C1 segment of cervical spinal cord (tissue), 14 donors: ENCODE measurements at places on chromosomes 11 and 22.

- DNase-seq: no peak
Measured at GRCh38 chr22:37301144-37301830, 19.0 kb downstream of the CYTH4 start.

DNA sequence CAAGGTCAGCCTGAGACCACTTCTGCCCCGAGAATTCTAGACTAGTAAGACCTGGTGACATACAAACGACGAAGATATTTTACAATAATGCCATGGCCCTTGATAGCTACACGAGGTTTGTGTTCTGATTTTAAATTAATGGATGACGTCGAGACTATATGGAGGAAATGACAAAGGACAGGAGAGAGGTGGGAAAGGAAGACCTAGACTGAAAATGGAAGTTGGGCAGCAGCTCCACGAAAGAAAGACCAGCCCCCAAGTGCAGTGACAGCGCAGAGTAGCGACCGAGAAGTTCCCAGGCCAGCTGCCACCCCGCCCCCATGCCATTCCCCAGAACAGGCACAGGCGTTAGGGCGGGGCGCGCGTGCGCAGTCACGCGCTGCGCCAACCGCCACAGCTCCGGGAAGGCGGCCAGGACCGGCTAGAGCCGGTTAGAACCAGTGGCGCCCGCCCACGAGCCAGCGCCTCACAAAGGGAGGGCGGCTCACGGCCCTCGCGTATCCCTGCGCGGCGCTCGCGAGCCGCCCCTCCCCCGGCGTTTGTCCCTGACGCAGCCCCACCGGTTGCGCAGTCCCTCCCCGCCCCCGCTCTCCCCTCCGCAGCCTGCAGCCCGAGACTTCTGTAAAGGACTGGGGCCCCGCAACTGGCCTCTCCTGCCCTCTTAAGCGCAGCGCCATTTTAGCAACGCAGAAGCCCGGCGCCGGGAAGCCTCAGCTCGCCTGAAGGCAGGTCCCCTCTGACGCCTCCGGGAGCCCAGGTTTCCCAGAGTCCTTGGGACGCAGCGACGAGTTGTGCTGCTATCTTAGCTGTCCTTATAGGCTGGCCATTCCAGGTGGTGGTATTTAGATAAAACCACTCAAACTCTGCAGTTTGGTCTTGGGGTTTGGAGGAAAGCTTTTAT lies 1.5 kb upstream of the MALAT1 start:
- peak; percentile 100 for DNase-seq

GRCh38 chr22:49211176-49211575 lies 616.5 kb downstream of the BRD1 start:
- no peak for DNase-seq

DNA sequence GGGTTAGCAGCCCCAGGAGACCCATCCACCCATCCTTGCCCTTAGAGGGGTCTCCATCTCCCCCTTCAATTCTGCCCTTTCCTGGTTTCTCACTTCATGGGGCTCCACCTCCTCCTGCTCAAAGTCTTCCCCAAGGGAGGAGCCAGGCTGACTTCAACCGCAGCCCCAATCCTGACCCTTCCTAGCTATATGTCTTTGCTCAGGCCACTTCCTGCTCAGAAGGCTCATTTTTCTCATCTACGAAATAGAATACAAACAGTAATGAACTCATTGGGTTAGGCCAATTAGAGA lies 24.5 kb downstream of the POU2AF1 start:
- no peak for DNase-seq

DNA sequence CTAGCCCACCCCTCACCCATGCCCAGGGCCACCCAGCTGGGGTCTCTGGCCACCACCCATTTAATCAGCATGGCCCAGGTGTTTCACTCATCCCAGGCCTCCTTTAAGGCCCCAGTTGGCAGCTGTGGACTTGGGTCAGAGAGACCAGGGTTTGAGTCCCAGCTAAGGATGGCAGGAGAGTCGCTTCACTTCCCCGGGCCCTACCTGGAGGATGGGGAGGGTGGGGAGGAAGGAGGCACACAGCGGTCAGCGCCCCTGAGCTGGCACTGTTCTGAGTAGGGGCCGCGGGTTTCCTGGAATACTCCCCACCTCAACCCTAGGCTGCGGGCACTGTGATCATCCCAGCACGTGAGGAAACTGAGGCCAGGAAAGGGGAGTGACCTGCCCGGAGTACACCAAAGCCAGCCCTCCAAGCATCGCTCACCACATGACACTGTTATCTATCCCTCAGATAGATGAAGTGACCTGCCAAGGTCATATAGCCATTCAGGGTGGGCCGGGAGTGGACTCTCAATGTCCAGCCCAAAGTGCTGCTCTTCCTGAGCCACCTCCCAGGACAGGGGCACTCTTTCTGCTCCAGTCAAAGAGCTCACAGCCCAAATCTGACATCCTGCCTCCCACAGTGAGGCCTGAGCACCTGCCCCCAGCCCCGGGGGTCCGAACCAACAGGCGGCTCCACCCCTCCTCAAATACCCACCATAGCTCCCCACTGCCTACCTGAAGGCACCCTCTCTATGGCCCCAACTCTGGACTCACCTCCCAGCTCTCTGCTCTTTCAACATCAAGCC lies 3.4 kb upstream of the ATP5MGL start:
- DNase-seq: no peak

DNA sequence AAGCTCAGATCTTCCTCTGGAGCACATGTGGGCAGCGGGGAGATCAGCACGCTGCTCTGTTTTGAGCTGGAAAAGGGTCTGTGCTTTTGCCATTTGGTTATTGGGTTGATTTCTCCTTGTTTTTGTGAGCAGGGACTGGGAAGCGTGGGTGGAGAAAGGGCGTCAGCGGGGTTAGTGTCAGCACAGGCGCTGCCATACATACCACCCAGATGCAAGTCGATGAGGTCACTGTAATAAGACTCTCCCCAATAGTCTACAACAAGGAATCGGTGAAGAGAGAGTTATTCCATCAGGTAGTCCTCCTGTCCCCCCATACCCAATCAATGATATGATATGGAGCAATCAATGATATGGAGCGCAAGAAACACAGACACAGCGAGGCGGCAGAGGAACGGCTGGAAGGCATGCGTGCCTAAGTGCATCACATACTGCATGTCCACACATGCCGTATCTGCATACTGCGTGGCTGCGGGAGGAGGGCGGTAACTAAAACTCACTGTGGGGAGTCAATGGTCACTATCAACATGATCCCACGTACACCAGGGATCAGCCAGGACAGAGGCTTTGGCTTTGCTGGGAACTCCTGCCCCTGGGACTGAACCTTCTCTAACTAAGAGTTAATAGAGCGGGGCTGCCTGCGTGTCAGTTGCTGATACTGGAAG lies 29.5 kb upstream of the BID start:
- no peak for DNase-seq

DNA sequence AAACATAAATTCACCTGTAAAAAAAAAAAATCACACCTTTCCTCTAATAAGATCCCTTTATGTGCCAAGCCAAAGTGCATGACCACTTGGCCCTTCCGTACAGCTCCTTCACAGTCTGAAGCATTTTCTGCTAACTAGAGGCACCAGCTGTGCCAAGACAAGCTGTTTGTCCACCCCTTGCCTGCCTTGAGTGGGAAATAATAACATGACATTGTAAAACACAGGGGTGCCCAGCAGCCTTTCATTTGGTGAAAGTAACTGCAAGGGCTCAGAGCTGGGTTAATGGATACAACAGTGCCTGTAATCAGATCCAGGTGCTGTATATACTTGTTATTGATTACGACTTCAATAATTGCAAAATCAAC lies 59.2 kb downstream of the DDIAS start:
- DNase-seq: no peak

GRCh38 chr11:112801817-112802088 lies 159.5 kb upstream of the NCAM1 start:
- DNase-seq: no peak

DNA sequence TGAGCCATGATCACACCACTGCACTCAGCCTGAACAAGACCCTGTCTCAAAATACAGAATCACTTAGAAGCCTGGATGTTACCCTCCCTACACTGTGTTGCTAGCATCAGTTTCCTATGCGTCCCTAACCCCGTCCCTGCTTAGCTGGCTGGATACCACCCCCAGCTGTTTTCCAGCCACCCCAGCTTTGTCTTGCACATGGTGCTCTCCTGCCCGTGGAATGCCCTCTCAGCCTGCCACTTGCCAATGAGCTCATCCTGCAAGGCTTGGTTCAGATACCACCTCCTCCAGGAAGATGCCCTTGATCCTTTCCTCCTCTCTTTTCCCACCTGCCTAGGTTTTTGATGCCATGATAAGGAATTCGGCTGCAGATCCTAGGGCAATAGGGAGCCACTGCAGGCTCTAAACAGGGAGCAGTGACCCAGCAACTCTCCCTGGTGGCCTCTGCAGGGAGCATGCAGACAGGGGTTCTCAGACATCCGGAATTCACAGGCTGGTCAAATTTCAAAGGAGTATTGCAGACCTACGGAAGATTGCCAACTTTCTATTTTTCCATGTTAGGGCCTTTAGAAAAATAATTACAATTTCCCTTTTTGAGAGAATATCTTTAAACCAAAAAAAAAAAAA lies 52.7 kb upstream of the WNT7B start:
- DNase-seq: no peak

GRCh38 chr11:36035454-36035853 lies 91.6 kb downstream of the LDLRAD3 start:
- no peak for DNase-seq

DNA sequence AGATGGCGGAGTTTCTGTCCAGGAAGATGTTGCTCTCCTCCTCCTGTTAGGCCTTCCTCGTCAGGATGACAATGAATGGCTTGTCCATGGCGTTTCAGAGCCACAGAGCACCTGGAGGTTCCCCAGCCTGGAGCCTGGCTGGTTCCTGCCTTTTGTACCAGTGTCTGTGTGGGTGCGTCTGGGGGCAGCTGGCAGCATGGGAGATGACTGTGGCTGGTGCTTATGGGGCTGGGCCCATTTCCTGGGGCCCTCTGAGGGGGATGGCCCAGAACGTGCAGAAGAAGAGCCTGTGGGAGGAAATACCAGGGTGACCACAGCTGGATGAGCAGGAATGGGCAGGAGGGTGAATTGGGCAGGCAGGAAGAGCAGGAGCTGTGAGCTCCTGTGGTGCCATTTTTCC lies 6.7 kb downstream of the SLC37A2 start:
- no peak for DNase-seq

- DNase-seq: no peak
Measured at GRCh38 chr22:25898707-25899365, 156.8 kb downstream of the MYO18B start.

DNA sequence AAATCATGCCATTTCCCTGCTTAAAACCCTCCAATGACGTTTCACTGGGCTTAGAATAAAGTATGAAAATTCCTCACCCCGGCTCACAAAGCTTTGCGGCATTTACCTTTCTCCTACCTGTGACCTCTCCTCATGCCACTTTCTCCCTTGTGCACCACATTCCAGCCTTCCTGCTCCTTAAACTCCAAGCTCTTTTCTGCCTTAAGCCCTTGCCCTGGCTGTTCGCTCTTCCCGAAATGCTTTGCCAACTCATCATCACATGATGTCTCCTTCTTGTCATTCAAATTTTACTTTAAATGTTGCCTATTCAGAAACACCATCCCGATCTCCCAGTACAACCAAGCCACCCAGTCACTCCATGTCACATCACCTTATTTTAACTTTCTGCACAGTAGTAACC lies 2.0 kb downstream of the PLEKHA7 start:
- no peak for DNase-seq

- DNase-seq: no peak
Measured at GRCh38 chr11:75514596-75514995, 11.1 kb downstream of the GDPD5 start.

DNA sequence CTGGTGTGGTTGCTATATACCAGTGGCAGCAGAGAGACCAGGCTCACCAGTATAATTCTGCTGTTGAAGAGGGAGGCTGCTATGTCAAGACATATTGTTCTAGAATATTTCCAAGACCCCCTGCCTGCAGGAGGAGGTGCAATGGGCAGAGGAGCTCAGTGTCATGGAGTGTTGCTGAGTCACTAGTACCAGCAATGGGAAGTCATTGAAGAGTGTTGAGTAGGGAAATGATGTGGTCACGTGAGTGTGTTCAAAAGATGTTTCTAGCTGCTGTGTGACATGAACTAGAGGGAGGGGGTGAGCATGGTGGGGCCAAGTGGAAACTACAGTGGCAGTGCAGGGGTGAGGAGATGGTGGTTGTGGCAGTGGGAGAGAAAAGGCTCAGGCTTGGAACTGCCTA lies 76.3 kb upstream of the BIRC3 start:
- DNase-seq: no peak

GRCh38 chr11:97157221-97157740 lies 767.5 kb downstream of the JRKL start:
- DNase-seq: no peak

- DNase-seq: no peak
Measured at GRCh38 chr22:43302531-43303041, 40.6 kb downstream of the SCUBE1 start.

DNA sequence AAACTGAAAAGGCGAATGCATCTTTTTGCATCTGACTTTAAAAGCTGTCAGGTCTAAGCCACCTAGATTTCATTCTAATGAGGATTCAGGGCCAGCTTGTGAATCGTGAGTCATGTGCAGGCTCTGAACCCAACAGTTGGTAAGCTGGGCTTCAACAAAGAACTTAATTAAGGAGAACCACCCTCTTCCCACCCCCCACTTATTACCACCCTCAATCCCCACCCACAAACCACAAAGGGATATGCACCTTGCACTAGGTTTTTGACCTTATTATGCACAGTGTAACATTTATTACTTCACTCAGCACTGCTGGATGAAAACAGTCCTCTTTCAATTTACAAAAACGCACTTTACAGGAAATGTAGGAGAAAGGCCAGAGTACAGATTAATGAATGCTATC lies 94.1 kb upstream of the LIN7C start:
- no peak for DNase-seq

- DNase-seq: peak; percentile 49
Measured at GRCh38 chr22:23282089-23282501, 101.8 kb downstream of the BCR start.

- DNase-seq: no peak
Measured at GRCh38 chr11:46557684-46558151, 36.1 kb downstream of the AMBRA1 start.

DNA sequence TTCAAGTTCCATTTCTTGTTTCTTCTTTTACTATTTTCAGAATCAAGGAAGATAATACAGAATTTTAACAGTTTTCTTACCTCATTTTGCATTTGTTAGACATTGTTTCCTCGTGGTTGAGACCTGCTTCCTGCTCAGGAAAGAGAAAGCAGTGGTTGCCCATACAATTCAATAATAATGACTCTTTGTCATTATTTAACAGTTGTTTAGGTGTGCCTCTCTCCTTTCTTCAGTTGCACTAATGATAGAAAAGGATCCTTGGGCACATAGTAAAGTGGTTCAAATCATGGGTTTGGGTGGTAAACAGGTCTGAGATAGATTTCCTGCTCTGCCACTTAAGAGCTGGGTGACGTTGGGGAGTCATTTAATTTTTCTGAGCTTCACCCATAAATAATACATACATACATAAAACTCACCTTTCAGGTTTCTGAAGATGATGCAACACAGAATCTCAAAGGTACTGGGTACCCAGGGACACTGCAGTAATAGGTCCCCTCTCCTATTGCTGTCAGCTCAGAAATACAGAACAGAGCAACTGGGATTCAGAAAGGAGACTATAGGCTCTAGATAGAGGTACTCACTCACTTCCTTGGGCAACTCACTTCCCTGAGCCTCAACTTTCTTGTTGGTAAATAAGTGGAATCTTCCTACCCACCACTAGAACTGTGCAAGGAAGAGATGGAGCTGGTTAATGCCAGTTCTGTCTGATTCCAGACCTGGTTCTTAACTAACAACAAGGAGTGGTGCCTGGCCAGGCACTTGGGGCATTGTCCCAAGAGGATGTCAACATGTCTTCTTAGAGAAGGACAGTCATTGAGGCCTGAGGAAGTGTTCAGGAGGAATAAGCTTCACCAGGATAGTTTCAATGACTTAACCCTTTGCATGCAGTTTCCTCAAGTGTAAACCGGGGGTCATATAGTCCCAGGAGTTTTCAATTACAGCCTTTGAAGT lies 34.9 kb downstream of the CD44 start:
- no peak for DNase-seq

- no peak for DNase-seq
Measured at GRCh38 chr11:15929371-15929901, 426.9 kb downstream of the SOX6 start.
